ENCODE measurements at places on chromosomes 6 and 20. TPM values are rescaled to one million over a fixed set of nuclear protein-coding genes. Genes with fewer than 3 reads are reported as not detected.
A peak's percentile ranks its signal among the peaks of the same experiment; 100 is the strongest.

Gene SYCP2
- 3.1 TPM for total RNA-seq

GRCh38 chr6:23218751-23219150 lies 649.4 kb downstream of the HDGFL1 start:
- no peak for DNase-seq
- no peaks in the 10 kb centered on the region for H3K4me1 ChIP-seq
- H3K36me3 ChIP-seq = no peaks in the 10 kb centered on the region
- no peak overlapping the region for H3K4me3 ChIP-seq
- no peak overlapping the region for H3K27ac ChIP-seq

Gene RCAN2
- total RNA-seq = 4.3 TPM

GRCh38 chr6:127868338-127868737 lies 32.5 kb downstream of the THEMIS start:
- no peak for DNase-seq
- H3K27ac ChIP-seq = no peak overlapping the region
- peaks cover 14% of the 10 kb centered on the region for H3K36me3 ChIP-seq
- no peaks in the 10 kb centered on the region for H3K27me3 ChIP-seq
- H3K4me3 ChIP-seq = no peak overlapping the region

Gene ERVFRD-1
- total RNA-seq = not detected

DNA sequence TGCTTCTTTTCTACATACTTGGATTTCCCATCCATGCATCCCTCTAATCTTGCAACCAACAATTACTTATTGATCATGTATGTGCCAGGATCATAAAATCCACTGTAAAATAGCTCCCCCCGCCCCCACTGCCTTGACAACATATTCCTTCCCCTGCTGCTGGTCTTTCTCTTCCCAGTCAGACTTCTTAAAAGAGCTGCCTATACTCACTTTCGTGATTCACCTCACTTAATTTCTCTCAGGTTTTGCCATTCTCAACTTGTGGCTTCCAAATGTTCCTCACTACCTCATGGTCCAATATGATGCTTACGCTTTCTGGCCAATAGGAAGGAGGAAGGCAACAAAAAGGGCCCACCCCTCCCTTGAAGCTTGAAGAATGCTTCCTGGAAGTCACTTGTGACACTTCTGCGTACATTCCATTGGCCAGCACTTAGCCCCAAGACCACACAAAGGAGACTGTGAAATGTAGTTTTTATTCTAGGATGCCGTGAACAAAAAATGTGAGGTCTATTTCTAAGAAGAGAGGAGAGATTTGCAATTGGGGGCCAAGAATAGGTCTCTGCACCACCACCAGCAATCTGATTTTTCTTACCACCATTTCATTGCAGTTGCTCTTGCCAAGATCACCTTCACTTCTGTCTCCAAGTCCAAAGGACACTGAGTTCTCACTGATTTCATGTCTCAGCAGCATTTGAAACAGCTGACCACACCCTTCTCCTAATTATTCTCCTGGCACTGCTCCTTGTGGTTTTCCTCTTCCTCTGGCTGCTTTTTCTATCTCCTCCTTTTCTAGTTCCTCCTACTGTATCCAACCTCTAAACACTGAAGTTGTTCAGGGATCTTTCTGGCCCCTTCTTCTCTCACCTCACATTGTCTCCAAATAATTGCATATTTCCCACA lies 30.8 kb downstream of the CD164 start:
- no peak for DNase-seq
- H3K27ac ChIP-seq = no peak overlapping the region
- H3K36me3 ChIP-seq = peaks cover 29% of the 10 kb centered on the region
- no peaks in the 10 kb centered on the region for H3K4me1 ChIP-seq
- H3K4me3 ChIP-seq = no peak overlapping the region

GRCh38 chr6:106586815-106587415 lies 42.4 kb downstream of the RTN4IP1 start:
- H3K36me3 ChIP-seq = peaks cover 13% of the 10 kb centered on the region
- no peak overlapping the region for H3K27ac ChIP-seq
- no peaks in the 10 kb centered on the region for H3K27me3 ChIP-seq
- H3K4me3 ChIP-seq = no peak overlapping the region

Gene CAP2
- not detected for total RNA-seq

DNA sequence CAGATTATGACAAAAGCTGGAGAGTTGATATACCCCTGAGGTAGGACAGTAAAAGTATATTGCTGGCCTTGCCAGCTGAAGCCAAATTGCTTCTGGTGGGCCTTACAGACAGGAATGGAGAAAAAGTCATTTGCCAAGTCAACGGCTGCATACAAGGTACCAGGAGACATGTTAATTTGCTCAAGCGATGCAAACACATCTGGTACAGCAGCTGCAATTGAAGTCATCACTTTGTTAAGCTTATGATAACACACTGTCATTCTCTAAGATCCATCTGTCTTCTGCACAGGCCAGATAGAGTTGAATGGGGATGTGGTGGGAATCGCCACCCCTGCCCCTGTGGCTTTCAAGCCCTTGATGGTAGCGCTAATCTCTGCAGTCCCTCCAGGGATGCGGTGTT lies 40.4 kb upstream of the POPDC3 start:
- peaks cover 3% of the 10 kb centered on the region for H3K27me3 ChIP-seq
- DNase-seq = no peak
- no peaks in the 10 kb centered on the region for H3K36me3 ChIP-seq
- no peak overlapping the region for H3K27ac ChIP-seq

DNA sequence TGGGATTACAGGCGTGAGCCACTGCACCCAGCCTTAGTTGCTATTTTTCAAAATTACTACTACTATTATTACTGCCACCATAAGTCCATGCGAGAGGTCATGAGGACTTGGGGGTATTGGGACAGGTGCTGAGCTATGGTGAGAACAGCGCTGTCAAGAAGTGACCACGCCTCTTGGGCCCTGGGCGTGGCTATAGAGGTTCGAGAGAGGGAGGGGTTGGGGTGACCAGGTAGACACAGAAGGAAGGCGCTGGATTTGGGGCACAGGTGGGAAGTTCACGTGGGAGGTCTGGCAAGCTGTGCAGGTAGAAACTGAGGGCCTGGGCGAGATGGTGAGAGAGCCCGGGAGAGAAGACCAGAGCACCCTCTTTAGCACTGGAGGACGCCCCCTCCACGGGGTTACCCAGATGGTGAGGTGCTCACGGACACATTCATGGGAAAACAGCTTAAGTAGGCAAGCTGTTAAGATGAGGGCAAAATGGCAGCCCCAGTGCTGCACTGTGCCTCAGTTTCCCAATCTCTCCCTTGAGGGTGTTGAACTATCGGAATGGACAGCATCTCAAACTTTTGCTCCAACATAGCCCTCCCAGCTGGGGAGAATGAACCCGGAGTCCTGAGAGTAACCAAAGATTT lies 61.0 kb downstream of the RAB44 start:
- no peaks in the 10 kb centered on the region for H3K27me3 ChIP-seq
- DNase-seq = no peak
- H3K36me3 ChIP-seq = no peaks in the 10 kb centered on the region
- H3K4me1 ChIP-seq = peaks cover 45% of the 10 kb centered on the region

Gene RAB32
- total RNA-seq = 0.44 TPM

GRCh38 chr6:52538252-52538900 lies 38.5 kb downstream of the TRAM2 start:
- H3K27me3 ChIP-seq = no peaks in the 10 kb centered on the region
- H3K27ac ChIP-seq = no peak overlapping the region
- no peak for DNase-seq
- no peak overlapping the region for H3K4me3 ChIP-seq
- H3K4me1 ChIP-seq = peaks cover 38% of the 10 kb centered on the region

DNA sequence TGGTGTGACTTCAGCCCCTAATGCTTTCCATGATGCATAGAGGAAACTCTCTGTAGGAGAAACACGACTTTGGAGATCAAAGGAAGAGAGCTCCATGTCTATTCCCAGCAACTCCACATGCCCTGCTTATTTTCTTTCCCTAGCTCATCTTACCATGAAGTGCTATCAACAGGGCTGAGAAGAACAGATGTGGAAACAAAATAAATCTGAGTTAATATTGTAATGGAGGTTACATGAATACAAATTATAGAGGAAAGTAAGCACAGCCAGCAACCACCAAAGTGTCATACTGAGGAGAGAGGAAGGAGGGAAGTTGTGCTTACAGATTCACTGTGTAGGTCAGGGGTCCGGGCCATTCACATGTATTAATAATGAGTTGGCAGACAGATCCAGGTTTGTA lies 157.5 kb downstream of the RFPL4B start:
- no peaks in the 10 kb centered on the region for H3K27me3 ChIP-seq
- no peak overlapping the region for H3K27ac ChIP-seq
- no peak for DNase-seq
- no peak overlapping the region for H3K4me3 ChIP-seq

GRCh38 chr6:87522686-87523085 lies 49.9 kb downstream of the SLC35A1 start:
- DNase-seq = no peak
- H3K4me3 ChIP-seq = no peak overlapping the region
- no peaks in the 10 kb centered on the region for H3K27me3 ChIP-seq
- H3K4me1 ChIP-seq = no peaks in the 10 kb centered on the region
- no peak overlapping the region for H3K27ac ChIP-seq

DNA sequence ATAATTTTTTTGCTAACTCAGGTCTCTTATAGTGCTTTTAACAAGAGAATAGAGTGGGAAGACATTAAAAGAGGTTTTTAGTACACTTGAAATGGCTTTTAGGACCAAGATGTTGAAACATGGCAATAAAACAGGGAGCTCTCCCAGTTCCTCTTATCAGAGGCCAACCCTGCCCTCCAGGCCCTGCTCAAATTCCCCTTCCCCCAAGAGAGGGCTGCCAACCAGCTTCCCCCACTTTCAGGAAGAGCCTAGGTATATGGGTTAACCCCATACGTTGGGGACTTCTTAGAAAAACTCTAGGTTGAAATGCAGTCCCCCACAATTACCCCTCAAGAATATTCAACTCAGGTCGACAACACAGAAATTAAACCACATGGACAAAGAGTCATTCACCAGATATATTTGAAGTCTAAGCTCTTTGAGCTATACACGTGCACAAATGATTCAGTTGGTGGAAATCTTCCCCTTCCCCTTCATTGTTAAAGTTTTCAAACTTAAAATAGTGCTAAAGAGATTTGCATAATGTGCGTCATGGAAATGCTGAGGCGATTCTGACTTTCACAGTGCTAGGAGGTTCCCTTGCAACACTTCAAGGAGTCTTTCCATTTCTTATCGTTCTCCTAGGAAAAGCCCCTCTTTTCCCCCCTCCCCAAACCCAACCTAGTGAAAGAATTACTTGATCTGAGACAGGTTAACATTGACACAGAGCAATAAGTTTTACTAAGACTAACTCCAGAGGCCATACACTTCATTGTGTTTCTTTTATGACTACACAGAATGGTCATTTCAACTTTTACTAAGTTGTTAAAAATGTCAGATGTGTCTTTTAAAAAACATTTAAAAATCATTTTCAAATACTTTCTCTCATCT lies 49.8 kb upstream of the ENPP5 start:
- peak; percentile 49 for DNase-seq
- no peaks in the 10 kb centered on the region for H3K36me3 ChIP-seq

DNA sequence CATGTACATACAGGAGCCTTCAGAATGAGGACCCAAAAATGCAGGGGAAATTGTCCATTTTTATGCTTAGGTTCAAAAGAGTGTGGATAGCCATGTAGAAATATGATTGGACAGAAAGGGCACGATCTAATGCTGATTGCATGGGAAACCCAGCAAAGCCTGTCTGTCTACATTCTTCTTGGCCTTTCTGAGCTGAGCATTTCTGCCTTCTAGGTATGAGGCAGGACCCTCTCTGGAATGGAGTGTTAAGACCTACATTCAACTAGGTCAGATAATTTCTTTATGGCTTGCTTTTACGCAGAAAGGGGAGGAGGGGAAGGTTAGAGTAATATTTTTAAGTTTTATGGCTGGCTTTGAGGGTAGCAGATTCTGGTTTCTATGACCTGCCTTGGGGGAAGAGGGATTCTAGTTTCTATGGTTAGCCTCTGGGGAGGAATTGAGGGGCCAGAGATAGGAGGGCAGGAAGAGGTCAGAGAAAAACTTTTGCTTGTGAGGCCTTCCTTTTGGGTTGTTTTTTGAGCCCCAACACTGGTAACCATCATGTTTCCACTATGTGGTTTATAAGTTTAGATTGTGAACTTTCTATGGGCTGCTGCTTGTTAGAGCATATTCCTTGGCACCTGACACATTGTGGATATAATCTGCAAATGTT lies 63.5 kb downstream of the LYRM2 start:
- no peak overlapping the region for H3K4me3 ChIP-seq
- H3K36me3 ChIP-seq = no peaks in the 10 kb centered on the region
- DNase-seq = no peak
- no peak overlapping the region for H3K27ac ChIP-seq
- peaks cover 2% of the 10 kb centered on the region for H3K4me1 ChIP-seq

Gene TXLNB
- total RNA-seq = 0.31 TPM

DNA sequence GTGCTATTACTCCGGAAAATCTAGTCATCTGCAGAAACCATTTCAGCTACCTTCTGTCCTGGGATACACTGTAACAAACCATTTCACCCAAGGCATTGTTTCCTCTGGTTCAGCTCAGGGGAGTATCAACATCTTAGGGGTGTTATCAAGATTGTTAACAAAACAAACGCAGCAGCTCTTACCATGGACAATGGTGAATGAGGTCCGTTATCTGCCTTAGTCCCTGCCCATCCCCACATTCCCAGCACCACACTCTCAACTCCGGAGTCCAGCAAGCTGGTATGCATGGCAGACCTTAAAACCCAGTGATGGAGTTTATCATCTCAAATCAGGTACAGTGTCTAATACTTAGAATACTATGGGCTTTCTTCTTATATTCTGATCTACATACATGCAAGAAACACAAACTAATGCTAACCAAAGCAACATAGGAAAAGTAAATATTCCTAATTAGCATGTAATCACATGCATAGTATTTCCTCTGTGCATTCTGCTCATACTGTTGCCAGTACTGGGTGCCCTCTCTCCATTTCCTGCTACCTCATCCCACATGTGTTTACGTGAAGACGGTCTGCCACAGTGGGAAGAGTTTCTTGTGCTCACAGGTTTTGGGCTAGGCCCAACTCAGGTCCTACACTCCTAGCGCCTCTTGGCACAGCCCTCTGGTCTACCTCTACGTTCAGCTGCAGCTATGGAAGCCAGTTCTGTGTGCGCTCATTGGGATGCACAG lies 123.9 kb downstream of the DTNBP1 start:
- H3K36me3 ChIP-seq = peaks cover 6% of the 10 kb centered on the region
- no peak overlapping the region for H3K4me3 ChIP-seq
- H3K27me3 ChIP-seq = no peaks in the 10 kb centered on the region
- H3K4me1 ChIP-seq = peaks cover 2% of the 10 kb centered on the region

DNA sequence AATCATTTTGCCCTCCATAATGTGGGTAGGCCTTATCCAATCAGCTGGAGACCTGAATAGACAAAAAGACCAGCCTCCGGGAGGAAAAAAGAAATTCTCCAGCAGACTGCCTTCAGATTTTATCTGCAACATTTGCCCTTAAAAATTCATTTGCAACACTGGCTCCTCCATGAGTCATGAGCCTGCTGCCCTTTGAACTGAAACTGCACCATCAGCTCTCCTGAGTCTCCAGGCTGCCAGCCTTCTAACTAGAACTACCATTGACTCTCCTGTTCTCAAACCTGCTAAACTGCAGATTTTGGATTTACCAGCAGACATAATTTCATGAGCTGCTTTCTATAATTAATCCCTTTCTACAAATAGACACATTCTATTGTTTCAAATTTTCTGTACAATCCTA lies 223.9 kb upstream of the THEMIS start:
- H3K36me3 ChIP-seq = no peaks in the 10 kb centered on the region
- peak; percentile 24 for DNase-seq
- H3K4me1 ChIP-seq = peaks cover 5% of the 10 kb centered on the region
- H3K27me3 ChIP-seq = no peaks in the 10 kb centered on the region
- no peak overlapping the region for H3K4me3 ChIP-seq
